ENCODE measurements at places on chromosomes 11 and 22.

- no peak for DNase-seq
These were observed 204.4 kb upstream of the SORL1-AS1 start for GRCh38 chr11:121657146-121657545.

DNA sequence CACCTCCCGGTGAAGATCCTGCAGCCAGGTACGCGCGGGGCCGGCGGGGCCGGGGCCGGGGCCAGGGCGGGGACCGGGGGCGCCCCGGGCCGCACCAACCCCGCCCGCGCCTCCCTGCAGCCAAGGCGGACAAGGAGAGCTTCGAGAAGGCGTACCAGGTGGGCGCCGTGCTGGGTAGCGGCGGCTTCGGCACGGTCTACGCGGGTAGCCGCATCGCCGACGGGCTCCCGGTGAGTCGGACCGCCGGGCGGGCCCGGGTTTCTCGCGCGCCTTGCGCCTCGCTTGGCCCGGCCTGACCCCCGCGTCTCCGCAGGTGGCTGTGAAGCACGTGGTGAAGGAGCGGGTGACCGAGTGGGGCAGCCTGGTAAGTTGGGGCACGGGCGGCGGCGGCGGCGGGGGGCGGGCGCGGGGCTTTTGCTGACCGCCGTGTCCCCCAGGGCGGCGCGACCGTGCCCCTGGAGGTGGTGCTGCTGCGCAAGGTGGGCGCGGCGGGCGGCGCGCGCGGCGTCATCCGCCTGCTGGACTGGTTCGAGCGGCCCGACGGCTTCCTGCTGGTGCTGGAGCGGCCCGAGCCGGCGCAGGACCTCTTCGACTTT lies 531 bp downstream of the PIM3 start:
- DNase-seq = peak; percentile 38

DNA sequence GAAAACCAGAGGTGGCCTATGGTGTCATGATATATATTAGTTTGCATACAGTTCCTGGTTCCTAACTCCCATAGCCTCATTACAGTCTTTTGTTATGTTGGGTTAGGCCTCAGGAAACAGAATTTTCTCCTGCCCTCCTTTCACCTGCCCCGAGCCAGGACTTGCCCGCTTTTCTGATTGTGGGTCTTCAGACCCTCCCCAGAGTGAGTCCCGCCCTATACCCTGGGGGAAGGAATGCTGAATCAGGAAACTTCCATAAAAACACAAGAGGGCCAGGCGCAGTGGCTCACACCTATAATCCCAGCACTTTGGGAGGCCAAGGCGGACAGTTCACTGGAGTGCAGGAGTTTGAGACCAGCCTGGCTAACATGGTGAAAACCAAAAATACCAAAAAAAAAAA lies 70.9 kb downstream of the SLC35F2 start:
- no peak for DNase-seq

DNA sequence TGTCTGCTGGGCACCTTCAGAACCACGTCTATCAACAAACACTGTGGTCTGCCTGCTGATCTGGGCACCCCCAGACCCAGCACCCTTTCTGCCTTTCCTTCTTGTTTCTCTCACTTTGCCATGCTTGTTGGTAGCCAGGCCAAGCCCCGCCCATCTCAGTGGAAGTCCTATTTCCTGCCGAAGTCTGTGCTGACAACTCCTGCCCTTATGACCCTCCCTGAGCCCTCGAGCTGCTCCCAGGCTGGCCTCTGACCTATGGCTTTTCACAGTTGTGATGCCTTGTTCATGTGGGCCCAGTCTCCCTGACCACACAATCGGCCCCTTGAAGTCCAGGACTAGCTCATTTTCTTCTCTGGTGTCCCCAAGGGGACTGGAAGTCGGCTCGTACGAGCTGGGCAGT lies 132.1 kb downstream of the DSCAML1 start:
- DNase-seq = no peak

DNA sequence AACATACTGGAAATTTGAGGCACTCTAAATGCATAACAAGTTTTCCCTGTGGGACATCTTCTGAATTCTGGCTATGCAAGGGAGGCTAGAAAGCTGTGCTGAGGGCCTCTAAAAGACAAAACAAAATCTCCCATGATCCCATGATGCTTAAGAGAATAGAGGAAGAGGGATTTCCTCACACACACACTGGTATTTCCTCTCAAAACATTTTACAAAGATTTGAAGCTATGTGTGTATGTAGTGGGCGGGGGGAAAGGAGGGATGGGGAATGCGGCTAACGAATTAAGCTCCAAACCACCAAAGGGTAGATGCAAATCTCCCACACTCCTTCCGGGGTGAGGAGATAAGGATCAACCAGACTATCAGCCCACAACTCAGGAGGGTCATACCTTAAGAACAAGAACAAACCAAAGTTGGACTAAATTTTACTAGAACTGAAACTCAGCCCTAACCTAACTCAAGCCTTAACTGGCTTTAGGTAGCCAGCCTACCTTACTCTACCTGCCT lies 6.0 kb downstream of the OR2AT4 start:
- no peak for DNase-seq

- DNase-seq = peak; percentile 76
These were observed 14.2 kb upstream of the CDC42BPG start for GRCh38 chr11:64858467-64859263.

DNA sequence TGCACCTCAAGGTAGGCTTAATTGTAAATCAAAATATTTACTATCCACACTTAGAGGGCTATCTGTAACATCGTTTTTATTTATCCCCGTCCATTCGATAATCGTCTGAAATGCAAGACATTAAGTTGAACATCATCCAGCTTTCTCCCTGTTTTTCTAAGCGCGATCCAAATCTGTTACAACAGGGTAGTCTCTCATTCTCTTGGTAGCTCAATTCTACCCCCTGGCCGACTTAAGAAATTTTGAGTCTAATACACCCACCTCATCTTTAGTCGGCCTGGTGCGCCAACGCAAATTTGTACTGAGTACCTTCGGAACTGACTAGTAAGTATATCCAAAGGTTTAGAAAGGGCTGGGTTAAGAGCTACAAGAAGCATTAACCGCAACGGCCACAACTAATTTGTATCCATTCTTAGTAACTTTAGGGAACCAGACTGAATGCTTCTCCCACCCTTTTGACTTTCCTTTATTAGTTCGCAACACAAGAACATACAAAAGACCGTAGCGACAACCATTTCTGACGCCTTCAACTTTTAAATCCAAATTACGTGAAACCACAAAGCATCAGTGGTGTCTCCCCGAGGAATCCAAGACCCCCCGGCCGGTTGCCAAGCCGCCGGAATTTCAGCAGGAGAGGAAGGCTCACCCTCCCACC lies 1.0 kb upstream of the ZNF143 start:
- no peak for DNase-seq

GRCh38 chr22:41177040-41177621 lies 28.0 kb upstream of the L3MBTL2 start:
- no peak for DNase-seq

- no peak for DNase-seq
These were observed 54.4 kb downstream of the CECR2 start for GRCh38 chr22:17423616-17424015.

DNA sequence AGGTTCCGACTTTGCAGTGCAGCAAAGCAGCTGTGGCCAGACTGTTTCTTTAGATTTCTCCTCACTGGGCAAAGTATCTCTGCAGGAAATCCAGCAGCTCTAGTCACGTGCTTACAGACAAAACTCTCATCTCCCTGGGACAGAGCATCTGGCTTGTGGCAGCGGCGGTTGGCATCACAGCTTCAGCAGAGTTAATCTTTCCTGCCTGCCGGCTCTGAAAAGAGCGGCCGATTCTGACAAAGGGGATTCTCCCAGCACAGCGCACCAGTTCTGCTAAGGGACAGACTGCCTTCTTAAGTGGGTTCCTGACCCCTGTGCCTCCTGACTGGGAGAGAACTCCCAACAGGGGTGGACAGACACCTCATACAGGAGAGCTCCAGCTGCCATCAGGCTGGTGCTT lies 1357.3 kb upstream of the TENM4 start:
- DNase-seq = no peak

DNA sequence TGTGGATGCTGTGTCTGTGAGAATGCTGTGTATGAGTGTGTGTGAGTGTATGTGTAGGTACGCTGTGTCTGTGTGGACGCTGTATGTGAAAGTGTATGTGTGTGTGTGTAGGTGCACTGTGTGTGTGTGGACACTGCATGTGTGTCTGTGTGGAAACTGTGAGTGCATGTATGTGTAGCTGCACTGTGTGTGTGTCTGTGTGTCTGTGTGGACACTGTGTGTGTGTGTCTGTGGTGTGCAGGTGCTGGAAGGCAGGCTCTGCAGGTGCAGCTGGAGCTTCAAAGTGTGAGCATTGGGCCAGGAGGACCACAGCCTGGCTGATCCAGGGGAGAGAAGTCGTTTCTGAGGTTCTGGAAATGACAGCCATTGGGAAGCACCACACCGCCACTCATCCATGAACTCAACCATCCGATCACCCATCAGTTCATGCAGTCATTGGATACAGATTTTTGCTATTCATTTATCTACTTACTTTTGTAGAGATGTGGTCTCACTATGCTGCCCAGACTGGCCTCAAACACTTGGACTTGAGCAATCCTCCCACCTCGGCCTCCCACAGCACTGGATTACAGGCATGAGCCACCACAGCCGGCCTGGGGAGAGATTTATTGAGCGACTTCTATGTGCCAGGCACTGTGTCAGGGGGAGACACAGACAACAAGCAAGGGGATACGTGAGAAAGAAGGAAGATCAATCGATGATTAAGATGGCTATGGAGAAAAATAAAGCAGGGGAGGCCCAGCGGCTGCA lies 9.6 kb downstream of the TRPM5 start:
- no peak for DNase-seq

DNA sequence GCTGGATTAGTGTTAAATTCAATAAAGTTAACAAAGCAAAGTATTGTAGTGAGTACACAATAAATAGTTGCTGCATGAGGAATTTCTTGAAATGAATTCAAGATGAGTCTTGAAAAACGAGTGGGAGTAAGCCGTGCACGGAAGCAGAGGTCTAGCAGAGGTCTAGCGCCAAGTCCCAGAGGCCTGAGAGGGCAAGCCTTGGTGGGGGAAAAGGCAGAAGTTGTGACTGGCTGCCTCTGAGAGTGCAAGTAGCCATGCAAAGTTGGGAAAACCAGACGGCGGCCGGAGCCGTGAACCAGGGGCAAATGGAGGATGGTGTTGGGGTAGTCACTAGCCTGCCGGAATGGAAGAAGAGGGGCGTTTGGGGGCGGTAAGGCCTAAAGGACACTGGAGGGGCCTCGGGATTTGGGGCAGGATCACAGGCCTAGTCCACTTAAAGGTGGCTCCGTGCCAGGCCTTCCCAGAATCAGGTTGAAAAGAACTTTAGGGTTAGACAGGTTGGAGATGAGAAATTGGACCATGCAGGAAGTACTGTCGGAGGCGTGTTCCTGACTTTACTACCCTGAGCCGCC lies 379 bp upstream of the SLC3A2 start:
- DNase-seq = no peak

DNA sequence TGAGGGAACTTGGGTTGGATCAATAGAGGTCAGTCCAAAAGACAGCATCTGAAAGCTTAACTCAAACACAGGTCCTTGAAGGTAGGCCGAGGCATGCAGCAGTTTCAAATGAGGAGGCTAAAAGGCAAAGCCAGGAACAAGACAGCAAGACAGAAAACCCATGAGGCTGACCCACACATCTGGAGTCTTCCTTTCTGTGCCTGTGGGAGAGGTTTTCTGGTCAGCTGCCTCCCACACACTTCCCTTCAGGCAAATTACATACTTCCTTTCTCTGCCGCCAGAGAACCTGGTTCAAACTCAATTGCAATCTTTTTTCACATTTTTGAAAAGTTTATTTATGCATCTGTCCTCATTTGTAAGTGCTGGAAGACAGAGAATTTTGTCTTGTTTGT lies 29.8 kb upstream of the CRTAM start:
- DNase-seq = no peak

DNA sequence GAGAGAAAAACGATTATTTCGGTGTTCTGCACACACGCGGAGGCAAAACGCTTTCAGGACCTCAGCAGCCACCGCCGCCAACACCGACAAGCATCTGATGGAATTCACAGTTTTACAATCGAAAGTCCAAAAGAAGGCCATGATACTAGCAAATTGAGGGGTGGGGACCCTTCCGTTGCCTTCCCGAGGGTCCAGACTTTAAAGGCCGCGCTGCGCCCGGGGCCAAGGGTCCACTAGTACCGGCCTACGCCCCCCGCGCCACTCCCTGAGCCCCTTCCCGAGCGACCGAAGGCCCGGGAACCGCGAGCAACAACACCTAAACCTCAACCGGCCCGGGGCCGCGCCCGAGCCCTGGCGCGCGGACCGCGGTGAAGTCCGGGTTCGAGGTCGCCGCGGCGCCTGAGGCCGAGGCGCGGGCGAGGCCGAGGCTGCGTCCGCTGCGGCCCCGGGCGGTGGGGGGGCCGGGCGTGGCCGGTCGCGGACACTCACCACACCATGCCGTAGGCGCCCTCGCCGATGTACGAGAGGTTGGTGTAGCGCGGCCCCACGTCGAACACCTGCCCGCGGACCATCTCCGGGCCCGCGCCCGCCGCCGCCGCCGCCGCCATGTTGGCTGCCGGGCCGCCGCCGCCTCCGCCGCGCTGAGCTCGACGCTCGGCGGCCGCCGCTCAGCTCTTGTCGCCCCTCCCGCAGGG lies 465 bp downstream of the MAPK1 start:
- peak; percentile 20 for DNase-seq

DNA sequence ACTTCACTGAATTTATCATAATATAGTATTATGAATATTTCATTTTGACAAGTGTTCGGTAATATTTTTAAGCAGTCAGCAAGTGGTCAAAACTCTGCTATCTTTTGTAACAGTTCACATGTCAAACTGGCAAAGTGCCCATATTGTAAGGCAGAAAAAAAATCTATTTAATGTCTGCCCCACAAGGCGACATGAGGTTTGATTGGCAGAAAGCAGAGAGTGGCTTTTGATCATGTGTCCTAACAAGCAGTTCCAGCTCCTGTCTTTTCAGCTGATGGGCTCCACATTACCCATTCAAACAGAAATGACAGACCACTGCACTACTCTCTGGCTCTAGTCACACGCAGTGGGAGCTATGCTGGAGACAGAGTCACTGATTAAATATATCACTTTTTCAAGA lies 59.0 kb downstream of the SOX6 start:
- no peak for DNase-seq

DNA sequence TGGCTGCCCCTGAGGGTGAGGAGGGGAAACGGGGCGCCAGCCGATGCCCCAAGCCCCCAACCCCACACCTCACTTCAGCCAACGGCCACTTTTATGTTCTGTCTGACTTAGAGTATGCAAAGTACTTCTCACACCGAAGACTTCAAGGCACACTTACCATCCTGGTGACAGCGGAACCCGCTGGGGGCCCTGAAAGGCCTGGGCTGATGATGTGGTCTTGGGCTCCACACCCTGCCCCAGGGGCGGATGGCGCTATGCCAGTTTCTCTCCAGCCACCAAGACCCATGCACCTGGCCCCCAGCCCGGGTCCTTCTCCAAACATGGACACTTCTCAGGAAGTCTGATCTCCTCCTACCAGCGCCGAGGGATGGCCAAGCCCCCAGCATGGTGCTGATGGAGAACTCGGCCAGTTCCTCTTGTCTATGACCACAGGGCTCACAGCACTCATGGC lies 175.4 kb downstream of the CTTN start:
- no peak for DNase-seq

DNA sequence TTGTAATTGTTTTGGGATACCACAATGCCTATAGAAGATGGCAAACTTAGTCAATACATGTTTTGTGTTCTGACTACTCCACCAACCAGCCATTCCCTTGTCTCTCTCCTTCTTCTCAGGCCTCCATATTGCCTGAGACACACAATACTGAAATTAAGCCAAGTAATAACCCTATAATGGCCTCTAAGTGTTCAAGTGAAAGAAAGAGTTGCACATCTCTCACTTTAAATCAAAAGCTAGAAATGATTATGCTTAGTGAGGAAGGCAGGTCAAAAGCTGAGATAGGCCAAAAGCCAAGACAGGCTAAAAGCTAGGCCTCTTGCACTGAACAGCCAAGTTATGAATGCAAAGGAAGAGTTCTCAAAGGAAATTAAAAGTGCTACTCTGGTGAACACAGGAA lies 318.7 kb downstream of the TTC28 start:
- DNase-seq = no peak
